CD4-positive, alpha-beta T cell treated with Interleukin-4 for 4 hours (primary cell): ENCODE measurements at places on chromosomes 12 and 14.
A peak's percentile ranks its signal among the peaks of the same experiment; 100 is the strongest.

- peak; percentile 84 for DNase-seq
Observed at GRCh38 chr14:24634158-24634557, at the start of gene GZMB. Gene GZMB (minus strand): TSS chr14:24634190. CDS start chr14:24634160, 30 bp downstream.

- no peak for DNase-seq
Observed at GRCh38 chr12:54890339-54890738, 36.0 kb downstream of the MUCL1 start.

GRCh38 chr12:76260390-76260748, 87.8 kb downstream of the BBS10 start:
- DNase-seq, result no peak

DNA sequence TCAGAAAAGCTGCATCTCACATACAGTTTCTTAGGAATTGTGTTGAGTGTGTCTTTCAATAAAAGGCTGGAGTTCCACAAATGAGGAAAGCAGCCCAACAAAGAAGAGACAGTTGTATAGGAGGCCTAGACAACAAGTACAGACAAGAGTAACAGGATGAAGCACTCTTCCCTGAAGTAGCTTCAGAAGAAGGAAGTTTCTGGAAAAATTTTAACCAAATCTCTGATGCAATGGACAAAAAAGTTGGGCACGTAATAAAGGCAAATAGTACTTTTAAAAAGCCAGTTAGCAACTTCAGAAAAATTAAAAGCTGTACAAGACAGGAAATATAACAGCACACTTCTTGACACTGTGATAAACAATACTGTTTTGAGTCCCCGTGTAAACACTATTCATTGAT, 134.1 kb upstream of the PLEKHG7 start:
- no peak for DNase-seq

DNA sequence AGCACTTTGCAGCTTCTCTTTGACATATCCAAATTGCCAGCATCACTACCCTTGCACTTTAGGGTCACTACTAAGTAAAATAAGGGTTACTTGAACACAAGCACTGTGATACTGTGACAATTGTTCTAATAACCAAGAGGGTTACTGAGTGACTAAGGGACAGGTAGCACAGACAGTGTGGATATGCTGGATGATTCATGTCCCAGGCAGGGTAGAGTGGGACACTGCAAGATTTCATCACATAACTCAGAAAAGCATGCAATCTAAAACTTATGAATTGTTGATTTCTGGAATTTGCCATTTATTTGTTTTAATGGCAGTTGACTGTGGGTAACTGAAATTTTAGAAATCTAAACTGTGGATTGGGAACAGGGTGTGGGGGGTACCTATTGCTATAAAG, 218.8 kb downstream of the KITLG start:
- DNase-seq, result no peak

GRCh38 chr12:22518060-22518719, 26.2 kb downstream of the C2CD5 start:
- DNase-seq, result no peak

DNA sequence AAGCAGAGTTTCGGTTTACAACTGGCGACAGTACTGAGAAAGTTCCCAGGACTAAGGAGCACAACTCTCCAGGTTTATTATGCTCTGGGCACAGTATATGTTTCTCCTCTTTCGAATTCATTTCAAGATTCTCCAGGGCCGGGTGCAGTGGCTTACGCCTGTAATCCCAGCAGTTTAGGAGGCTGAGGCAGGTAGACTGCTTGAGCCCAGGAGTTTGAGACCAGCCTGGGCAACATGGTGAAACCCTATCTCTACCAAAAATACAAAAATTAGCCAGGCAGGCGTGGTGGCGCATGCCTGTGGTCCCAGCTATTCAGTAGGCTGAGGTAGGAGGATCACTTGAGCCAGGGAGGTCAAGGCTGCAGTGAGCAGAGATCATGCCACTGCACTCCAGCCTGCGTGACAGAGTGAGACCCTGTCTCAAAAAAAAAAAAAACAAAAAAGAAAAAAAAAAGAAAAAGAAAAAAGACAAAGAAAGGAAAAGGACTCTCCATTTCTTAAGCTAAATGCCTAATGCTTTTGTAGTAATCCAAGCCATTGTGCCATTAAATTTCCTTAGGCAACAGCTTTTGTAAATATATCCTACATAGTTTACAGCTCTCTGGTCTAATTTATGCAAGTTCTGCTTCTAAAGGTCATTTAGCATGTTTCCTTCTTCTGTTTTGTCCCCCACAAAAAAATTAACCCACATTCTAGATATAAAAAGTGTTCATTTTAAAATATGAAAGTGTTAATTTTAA, 34.8 kb downstream of the ATL1 start:
- no peak for DNase-seq

DNA sequence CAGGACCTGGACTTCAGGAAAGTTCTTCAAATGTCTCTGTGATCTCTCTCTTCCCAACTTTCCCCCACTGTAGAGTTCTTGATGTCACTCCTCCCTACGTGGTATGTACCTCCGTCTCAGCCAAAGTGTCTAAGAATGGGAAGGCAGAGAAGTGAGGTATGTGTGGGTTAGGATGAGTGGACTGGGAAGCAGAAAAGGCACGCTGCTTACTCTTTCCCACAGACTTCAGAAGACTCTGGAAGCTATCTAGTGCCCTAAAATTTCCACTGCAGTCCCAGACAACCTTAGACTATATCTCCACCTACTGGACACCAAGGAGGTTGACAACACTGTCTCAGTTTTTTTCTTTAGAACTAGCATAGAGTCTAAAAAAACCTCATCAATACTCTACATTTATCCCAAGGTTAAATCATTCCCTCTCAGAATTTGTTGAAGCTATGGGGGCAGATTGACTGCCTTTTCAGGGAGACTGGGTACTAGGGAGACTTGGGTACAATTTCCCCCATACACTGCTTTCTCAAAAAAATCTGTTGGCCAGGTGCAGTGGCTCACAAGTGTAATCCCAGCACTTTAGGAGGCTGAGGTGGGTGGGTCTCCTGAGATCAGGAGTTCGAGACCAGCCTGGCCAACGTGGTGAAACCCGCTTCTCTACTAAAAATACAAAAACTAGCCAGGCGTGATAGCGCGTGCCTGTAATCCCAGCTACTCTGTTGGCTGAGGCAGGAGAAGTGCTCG, 20.6 kb upstream of the ITGA5 start:
- DNase-seq, result peak; percentile 63

GRCh38 chr12:123571343-123571813, 13.0 kb upstream of the TMED2 start:
- DNase-seq, result no peak

GRCh38 chr12:127282786-127283565, 984.0 kb upstream of the TMEM132C start:
- no peak for DNase-seq

GRCh38 chr12:122480753-122481152, 20.0 kb downstream of the ZCCHC8 start:
- DNase-seq, result no peak

DNA sequence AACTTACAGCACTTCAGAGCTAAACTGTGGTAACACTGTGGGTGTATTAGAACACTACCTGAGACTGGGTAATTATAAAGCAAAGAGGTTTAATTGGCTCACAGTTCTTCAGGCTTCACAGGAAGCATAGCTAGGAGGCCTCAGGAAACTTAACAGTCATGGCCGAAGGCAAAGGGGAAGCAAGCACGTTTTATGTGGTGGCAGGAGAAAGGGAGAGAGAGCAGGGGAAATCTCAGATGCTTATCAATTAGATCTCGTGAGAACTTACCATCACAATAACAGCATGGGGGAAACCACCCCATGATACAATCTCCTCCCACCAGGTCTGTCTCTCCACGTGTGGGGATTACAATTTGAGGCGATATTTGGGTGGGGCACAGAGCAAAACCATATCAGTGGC, 512.6 kb downstream of the RERGL start:
- DNase-seq, result no peak

DNA sequence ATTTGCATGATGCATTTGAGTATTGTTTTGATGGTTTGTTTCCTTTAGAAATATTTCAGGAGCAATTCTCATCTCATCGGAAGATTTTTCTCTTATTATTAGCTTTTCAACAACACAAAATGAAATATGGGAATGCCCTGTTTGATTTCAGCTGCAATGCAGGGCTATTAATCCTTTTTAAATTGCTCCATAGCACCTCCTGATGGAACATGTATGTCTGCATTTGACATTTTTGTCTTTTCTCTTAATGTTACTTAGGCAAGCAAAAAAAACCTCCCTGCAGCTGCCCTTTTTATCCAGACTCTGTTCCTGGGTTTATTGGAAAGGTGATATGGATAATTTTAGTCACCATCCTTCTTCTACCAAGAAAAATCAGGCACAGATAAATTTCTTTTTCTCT, 895.8 kb downstream of the RPS29 start:
- DNase-seq, result no peak

GRCh38 chr14:36717363-36717762, 55.7 kb downstream of the PAX9 start:
- no peak for DNase-seq

DNA sequence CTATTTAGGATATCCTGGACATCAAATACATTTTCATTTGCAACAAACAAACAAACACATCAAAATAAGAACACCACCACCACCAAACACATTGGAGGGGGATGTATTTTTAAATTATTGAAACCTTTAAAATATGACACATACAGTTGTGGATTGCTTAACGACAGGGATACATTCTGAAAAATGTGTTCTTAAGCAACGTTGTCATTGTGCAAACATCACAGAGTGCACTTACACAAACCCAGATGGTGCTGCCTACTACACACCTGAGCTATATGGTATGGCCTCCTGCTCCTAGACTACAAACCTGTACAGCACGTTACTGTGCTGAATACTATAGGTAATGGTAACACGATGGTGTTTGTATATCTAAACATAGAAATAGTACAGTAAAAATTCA, 19.4 kb downstream of the PYGL start:
- DNase-seq, result no peak

DNA sequence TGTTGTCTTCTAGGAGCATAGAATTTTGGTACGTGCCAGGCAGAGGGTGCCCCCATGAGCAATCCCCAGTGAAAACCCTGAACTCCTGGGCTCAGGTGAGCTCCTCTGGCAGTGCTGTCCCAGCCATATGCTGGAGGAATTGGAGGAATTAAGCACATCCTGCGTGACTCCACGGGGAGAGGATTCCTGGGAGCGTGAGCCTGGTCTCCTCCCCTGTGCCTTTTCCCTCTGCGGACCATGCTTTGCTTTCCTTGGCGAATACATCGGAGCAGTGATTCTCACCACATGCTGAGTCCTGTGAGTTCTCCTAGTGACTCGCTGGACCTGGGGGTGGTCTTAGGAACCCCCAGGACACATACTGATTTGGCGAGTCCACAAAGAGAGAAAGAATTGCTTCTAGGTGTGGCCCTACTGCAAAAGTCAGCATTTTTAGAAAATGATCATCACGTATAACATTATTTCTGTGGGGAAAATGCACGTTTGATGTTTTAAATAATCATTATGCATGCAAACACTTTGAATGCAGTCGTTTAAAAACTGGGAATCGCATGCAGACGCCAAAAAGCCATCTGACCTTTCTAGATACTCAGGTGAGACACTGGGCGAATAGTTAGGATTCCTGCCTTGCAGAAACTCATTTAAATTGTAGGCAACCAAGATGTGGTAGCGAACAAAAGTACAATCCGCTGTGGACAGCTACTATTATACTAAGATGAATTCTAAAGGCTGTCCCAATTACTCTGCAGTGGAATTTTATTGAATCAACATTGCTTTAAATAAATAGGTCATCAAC, 370.9 kb downstream of the TMEM132D start:
- DNase-seq, result no peak

GRCh38 chr12:26245175-26245942, 50.0 kb downstream of the SSPN start:
- DNase-seq, result no peak

DNA sequence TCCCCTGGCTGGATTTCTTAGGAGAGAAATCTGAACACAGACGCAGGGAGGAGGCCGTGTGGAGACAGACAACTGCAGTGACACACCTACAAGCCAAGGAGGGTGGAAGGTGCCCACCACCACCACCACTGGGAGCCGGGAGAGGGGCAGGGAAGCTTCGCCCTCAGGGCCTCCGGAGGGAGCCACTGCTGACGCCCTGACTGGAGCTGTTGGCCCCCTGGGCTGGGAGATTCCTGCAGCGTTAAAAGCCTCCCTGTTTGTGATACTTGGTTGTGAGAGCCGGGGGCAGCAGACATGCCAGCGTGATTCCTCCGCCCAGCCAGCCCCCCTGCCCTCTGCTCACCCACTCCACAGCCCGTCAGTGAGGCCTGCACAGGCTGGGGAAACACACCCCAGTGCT, 72.0 kb downstream of the CHGA start:
- DNase-seq, result no peak

DNA sequence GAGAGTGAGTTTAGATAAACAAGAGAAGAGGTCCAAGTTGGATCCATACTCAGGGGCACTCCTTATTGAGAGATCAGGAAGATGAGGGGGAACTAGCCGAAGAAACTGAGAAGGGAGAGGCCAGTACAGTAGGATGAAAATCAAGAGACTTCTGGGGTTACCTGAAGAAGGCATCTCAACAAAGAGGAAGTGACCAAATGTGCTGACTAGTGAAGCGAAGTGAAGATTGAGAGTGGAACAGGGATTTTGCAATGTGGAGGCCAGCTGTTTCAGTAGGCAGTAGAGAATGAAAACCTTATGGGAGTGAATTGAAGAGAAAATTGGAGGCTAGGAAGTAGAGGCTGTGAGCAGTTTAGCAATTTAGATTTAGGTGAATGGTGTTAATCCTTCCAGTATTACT, 153.0 kb downstream of the SYNE2 start:
- no peak for DNase-seq

DNA sequence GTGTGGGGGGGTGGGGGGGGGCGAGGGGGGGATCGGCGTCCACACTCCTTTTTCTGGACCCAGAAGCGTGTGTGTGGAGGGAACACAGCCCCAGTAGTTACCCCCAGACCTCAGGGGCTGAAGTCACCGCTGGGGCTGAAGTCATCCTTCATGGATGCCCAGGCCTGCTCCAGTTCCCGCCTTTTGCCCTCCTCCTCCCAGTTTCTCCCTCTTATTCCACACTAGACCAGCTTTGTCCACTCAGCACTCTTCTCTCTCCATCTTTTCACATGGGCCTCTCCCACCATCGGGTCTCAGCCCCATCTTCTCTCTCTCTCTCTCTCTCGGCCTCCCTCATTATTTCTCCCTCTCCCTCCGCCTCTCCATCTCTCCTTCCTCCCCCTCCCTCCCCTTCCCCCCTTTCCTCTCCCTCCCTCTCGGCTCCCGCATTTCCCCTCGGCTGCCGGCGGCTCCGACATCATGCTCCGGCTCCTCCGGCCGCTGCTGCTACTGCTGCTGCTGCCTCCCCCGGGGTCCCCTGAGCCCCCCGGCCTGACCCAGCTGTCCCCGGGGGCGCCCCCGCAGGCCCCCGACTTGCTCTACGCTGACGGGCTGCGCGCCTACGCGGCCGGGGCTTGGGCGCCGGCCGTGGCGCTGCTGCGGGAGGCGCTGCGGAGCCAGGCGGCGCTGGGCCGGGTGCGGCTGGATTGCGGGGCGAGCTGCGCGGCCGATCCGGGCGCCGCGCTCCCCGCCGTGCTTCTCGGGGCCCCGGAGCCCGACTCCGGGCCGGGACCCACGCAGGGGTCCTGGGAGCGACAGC, at the start of gene P3H3:
Gene P3H3 (plus strand): TSS at position 426 of the 799 bp plus-strand sequence. CDS start 34 bp downstream, at position 460.
- DNase-seq, result no peak
